ENCODE measurements at places on chromosomes 11 and 22.

GRCh38 chr11:120558744-120559431, 47.3 kb downstream of the GRIK4 start:
- DNase-seq = no peak

GRCh38 chr11:113907681-113908080, 3.1 kb downstream of the HTR3B start:
- no peak for DNase-seq

DNA sequence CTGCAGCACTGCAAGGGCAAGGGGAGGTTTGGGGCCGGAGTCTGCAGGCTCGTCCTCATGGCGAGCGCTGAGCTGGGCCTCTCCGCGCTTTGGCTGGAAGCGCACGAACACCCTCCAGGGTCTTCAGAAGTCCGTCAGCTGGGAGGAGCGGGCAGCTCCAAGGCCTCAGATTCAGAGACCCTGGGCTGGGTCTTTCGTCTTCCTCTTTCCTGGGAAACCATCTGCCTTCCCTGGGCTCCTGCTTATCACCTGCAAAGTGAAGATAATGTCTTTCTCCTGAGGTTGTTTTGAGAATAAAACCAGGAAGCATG, 525.6 kb downstream of the BRD1 start:
- DNase-seq = no peak

- DNase-seq = no peak
Observed at GRCh38 chr11:64501500-64502427, 89.3 kb upstream of the SLC22A12 start.

DNA sequence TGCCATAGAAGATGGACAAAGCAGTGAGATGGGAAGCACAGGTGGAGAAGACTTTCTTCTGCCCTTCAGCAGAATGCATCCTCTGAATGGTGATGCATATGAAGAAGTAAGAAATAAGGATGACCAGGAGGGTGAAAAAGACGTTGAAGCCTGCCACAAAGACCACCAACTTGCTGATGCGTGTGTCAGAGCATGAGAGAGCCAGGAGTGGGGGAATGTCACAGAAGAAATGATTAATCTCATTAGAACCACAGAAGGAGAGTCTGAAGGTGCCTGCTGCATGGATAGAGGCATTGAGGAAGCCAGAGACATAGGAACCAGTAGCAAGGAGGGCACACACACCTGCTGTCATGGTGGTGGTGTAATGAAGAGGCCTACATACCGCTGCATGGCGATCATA, 550 bp downstream of the OR5B21 start:
- no peak for DNase-seq

DNA sequence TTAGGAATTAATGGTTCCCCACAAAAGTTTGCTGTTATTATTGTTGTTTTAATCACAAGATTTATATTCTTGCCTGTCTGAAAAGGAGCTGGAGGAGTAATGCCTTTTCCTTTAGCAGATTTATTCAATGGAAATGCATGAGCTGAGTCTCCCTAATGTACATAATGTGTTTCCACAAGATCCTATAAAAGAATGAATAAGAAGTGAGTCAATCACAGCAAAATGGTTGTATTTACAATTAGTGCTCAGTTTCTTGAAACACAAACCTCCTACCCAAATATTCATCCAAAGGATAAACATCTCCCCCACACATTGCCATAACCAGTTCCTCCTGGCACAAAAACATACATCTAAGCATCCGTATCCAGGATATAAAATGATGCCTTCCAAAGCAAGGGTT, 33.3 kb downstream of the ME3 start:
- no peak for DNase-seq

DNA sequence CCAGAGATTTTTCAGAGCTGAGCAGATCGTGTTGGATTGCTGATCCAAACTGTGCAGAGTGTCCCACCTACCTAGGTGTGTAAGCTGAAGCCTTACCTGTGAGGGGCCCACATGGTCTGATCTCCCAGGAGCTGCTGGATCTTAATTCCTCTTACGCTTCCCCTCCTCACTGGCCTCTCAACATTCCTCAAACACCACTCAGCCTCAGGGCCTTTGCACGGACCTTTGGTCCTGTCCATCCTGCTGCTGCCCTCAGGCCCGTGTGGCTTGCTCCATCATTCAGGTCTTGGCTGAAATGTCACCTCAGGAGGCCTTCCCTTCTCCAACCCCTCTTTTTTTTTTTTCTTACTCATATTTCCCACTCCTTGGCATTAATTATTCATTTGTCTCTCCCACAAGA, 21.1 kb upstream of the RAB1B start:
- no peak for DNase-seq

DNA sequence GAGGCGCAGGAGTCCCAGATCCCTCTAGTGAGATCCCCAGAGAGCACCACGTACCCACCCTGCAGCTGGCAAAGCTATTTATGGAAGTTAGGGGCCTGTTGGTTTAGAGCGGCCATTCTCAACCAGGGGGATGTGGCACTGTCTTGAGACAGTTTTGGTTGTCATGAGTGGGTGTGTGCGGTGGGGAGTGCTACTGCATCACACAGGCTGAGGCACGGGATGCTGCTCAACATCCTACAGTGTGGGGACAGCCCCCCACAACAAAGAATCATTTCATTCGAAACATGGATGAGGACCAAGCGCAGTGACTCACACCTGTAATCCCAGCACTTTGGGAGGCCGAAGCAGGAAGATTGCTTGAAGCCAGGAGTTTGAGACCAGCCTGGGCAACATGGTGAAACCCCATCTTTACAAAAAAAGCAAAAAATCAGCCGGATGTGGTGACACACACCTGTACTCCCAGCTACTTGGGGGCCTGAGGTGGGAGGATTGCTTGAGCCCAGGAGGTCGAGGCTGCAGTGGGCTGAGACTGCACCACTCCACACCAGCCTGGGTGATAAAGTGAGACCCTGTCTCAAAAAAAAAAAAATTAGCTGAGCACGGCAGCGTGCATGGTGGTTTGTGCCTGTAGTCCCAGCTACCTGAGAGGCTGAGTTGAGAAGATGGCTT, 28.2 kb downstream of the GGT5 start:
- DNase-seq = no peak

DNA sequence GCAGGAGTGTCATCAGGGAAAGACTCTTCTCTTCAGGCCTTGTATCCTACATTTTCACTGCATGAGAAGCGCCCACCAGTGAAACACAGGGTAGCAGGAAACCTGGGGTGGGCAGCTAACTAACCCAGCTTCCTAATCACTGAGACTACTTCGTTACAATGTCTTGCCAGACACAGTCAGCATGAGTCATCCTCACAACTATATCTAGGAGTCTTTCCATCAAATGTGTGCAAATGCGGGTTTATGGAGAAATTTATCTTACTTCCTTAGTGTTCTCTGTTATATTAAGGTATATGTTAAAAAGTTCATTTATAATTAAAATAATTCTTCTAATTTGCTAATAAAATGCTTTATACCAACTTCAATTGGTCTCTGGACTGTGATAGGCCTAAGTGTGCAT, 79.9 kb upstream of the RAB1B start:
- no peak for DNase-seq

- DNase-seq = no peak
Observed at GRCh38 chr11:46051102-46051501, 70.2 kb downstream of the PHF21A start.

DNA sequence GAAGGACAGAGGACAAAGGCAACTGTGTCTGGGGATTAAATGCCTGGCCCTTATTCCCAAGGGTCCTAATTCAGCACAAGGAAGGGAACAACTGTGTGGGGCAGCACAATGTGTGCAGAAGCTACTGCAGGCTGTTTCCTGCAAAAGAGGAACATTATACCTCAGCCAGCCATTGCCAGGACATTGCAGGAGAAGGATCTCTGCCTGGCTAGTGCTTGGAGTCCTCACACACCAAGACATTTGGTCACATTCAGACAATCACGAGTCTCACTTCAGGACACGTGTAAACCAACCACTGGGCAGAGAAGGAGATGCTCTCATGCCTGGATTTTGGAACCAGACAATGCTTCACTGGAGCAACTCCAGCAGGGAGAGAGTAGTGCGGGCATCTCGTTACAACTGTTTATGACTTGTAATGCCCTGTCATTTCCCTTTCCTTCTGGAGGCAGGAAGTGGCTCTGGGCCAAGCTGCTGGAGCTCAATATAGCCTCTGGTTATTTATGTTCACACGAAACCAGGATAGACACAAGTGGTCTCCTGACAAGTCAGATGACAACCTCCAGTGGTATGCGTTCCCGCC, 23.9 kb upstream of the ZC3H12C start:
- no peak for DNase-seq

DNA sequence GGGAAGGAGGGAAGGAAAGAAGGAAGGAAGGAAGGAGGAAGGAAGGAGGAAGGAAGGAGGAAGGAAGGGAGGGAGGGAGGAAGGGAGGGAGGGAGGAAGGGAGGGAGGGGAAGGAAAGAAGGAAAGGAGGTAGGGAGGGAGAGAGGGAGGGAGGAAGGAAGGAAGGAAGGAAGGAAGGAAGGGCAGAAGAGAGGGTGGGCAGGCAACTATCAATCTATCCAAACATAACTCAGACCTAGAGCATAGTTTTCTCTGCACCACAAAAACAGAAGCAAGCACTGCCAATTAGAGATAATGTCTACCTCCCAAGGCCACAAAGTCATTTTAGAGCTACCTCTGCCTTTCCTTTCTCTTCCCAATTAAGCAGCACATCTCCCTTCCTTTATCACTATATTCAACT, 109.1 kb downstream of the ETS1 start:
- no peak for DNase-seq

- no peak for DNase-seq
Observed at GRCh38 chr11:30317030-30317429, 5.9 kb upstream of the ARL14EP start.

DNA sequence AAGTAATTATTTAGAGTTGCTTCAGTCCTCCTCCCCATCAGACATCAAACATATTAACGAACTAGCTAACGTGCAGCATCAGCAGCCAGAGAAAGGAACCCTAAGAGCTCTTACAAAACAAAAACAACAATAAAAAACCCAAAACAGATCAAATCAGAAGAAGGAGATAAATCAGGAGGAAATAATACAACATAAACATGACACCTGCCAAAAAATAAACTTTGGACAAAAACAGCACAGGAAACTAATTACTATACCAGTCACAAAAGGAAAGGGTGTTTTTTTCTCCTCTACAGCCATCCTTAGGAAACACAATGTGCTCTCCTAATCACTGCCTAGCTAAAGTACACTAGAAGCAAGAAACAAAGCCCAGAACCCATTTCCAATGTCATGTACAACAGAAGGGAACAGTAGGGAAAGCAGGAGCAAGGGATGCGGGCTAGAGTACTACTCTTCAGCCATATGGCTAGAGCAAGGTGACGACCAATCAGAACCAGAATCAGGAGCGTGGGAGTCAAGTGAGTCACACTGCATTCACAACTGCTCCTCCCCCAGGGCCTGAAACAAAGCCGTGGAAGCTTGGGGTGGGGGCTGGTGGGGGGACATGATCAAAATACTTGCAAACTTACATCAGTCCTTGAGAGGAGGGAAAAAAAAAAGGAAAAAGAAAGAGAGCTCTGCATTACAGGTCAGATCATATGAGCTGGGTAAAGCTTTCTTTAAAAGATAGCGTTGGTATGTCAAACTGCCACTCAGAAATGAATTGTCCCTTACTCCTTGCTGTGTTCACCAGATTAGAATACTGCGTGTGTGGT, 60.4 kb downstream of the LARGE2 start:
- DNase-seq = peak; percentile 50

- DNase-seq = peak; percentile 66
Observed at GRCh38 chr22:33605666-33606065, 314.6 kb downstream of the LARGE1 start.

GRCh38 chr11:13140873-13141655, 131.9 kb downstream of the RASSF10 start:
- no peak for DNase-seq

DNA sequence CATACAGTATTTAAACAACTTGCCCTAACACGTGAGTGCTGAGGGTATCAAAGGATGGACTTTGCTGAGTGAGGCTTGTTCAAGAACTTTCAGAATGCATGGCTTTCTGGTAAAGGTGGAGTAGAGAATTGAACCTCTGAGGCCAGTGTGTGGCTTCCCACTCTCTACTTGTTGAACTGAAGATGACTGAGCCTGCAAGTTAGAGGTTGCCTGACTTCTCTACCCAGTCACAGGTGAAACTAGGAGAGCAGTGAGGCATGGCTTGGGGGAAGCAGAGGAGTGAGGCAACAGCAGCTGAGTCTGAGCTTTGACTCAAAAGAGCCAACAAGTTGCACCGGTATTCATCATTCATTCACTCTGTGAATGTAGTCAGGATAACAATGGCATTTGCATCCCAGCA, 256.4 kb upstream of the SESN3 start:
- DNase-seq = no peak

GRCh38 chr22:18970176-18970947, 34.3 kb upstream of the PRODH start:
- DNase-seq = peak; percentile 86

DNA sequence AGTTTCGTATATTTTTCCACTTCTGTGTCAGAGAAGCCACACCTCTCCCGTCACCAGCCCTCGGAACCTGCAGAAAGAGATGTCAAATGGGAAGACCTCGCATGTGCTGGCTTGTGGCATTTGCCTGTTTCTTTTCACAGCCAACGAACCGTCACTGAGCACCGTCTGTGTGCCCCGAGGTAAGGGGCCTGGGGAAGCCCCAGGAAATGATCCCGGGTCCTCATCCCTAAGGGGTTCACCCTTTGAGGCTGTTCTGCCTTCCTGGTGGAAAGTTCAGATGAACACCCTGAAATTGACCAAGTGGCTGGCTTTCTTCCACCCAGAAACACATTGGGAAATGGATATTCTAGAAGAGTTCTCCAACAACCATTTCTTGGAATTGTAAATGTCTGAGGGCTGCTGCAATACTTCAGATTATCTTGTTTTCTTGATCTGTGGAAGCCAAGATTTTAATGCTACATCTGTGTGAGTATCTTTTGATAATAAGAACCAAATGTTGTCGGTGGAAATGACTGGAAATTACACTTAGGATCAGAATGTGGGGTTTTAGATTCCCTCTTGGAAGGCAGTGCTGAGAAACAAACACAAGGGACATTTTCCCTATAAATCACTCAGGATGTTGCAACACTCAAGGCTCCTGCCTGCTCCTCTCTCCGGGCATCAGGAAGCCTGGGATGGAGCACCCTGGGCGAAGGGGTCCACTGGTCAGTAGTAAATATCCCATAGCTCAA, 37.6 kb downstream of the RIBC2 start:
- no peak for DNase-seq

DNA sequence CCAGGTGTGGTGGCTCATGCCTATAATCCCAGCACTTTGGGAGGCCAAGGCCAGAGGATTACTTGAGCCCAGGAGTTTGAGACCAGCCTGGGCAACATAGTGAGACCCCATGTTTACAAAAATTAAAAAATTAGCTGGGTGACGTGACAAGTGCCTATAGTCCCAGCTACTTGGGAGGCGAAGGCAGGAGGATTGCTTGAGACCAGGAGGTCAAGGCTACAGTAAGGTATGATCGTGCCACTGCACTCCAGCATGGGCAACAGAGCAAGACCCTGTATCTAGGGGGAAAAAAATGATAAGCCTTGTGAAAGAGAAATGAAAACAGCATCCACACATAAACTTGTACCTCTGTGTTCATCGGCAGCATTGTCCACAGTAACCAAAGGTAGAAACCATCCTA, 8.1 kb upstream of the CCND1 start:
- DNase-seq = no peak

Data from neural progenitor cell (in vitro differentiated cells).